ENCODE measurements at places on chromosomes 6 and 20.
A peak's percentile ranks its signal among the peaks of the same experiment; 100 is the strongest.

DNA sequence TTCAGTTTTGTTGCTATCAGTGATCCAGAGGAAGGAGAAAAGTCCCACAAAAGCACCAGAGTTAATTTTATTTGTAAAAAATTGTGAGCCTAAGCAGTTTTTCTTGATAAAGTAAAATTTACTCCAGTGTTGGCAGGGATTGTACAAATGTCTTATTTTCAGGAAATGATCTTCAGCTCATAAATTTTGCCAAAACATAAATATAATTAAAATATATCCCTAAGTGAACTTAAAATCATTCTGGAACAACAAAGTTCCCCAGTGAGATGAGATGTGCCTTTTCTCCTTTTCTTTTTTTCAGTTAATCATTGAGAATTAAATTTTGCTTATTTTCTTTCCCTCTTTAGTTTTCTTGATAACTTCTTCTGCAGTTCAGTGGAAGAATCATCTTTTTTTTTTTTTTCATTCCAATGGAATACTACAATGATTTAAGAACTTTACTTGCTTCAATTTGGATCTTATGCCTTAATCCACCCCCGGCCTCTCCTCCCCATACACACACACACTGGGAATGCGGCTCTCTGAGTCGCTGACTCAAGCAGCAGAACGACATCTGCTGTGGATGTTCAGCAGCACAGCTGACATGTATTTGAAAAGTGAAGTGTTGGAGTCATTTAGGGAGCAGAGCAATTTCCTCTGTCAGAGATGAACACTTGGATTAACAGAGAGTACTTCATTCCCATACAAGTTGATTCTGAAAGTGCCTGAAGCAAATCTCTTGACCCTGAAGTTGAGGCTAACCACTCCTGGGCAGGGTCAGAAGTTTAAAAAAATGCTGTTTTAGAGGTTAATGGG, 27.7 kb upstream of the LAMA4 start:
- no peak for DNase-seq

DNA sequence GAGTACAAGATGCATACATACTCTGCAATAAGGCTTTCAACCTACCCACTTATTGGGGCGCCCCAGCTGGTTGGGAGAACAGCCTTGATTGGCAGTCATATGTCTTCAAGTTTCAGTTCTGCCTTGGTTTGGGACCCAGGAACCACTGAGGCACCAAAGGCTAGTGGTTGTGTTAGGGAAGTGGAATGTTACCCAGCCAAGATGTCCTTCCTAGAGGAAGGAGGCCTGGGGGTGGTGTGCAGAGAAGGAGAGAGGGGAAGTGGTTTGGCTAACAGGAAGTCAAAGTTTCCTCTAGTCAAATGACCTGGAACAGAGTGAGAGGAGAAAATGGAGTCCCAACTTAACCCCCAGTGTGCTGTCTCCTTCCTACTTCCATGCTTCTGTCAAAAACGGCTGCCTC, 59.4 kb downstream of the CD164 start:
- peak; percentile 8 for DNase-seq

DNA sequence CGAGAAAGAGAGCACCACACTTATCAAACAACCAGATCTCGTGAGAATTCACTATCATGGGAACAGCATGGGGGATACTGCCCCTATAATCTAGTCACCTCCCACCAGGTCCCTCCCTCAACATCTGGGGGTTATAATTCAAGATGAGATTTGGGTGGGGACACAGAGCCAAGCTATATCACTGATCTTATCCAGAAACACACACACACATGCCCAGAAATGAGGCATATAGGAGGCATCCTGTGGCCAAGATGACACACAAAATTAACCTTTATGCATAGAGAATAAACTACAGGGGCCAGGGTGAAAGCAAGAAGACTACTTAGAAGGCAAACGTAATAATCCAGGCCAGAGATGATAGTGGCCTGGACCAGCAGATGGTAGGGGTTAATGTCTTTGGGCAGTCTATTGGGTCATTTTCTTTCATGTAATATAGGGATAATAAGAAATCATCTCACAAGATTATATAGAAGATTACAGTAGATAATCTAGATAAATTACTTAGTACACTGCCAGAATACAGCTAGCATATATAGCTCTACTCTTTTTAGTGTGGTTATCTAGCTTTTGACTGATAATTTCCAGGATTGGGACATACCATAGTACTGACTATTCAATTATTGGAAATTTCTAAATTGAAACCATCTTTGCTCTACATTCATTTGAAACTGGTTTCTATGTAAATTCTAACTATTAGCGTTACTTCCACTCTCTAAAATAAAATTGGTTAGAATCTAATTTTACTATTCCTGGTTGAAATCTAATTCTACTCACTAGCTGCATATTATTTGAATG, 20.0 kb downstream of the RNF144B start:
- no peak for DNase-seq

DNA sequence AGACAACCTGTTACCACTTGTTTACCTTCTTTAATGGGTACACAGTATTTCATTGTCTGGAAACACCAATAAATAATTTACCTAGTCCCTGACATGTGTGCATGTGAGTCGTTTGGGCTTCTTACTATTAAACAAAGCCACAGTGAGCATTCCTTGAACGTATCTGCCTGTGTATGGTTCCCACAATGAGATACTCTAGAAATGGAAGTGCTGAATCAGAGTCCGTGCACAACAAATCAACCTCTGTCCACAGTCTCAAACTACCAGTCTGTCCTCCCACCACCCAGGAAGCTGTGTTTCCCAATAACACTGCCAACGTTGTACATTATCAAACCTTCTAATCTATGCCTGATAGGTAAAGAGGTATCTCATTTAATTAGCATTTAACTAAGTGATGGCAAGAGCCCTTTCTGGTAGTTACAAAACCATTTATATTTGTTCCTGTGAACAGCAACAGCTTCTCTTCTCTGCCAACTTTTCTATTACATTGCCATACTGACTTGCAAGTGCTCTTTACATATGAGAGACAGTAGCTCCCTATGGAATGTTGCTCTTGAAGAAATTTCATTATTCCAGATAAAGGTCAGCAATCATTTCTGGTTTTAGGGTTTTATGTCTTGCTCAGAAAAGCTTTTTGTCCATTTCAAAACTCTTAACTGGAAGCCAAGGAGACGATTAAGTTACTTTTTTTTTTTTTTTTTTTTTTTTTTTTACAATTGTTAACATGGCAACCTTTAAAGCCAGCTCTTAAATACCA, 14.7 kb downstream of the JAG1 start:
- DNase-seq = no peak

GRCh38 chr6:69816026-69816425, 19.2 kb upstream of the LMBRD1 start:
- peak; percentile 29 for DNase-seq

GRCh38 chr6:63571361-63572043, 778 bp upstream of the LOC128125822 start:
- DNase-seq = peak; percentile 50

DNA sequence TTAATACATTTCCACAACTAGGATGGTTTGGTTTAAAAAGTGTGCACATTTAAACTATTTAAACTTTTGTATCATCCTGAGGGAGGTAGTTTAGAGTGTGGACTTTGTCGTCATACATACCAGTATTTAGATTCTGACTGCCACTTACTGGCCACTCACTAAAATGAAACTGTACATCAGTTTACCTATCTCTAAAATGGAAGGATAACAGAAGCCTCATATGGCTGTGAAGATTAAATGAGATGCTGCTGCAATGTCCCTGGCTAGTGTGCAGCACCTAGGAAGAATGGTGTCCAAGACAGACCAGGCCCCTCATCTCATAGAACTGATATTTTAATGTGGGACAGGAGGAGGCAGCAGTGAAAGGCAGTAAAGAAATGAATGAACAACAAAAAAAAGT, 12.0 kb upstream of the PKIG start:
- DNase-seq = no peak

- no peak for DNase-seq
Observed at GRCh38 chr6:56036916-56037600, 161.7 kb upstream of the BMP5 start.

DNA sequence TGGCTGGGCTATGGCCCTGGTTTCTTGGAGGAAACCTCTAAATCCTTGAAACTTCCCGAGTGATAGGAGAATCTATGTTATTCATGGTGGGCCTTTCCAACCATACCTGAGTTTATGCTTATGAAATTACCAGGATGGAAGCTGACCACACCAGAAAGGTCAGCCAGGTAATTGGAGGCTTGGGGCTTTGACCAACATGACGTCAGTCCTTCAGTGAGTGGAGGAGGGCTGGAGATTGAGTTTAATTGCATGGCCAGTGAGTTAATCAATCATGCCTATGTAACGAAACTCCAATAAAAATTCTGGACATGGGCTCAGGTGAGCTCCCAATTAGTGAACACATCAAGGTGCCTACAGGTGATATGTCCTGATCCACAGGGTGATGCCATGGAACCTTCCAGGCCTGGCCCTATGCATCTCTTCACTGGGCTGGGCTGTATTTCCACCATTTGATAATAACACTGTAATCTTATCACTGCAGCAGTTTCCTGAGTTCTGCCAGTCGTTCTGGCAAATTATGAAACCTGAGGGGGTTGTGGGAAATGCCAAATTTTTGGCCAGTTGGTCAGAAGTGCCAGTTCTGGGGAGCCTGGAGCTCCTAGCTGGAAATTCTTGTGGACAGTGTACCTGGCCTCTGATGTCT, 106.5 kb downstream of the CDH26 start:
- no peak for DNase-seq

- DNase-seq = no peak
Observed at GRCh38 chr6:64838726-64839125, 868.3 kb downstream of the EYS start.

GRCh38 chr20:8401556-8401955, 269.5 kb downstream of the PLCB1 start:
- no peak for DNase-seq

DNA sequence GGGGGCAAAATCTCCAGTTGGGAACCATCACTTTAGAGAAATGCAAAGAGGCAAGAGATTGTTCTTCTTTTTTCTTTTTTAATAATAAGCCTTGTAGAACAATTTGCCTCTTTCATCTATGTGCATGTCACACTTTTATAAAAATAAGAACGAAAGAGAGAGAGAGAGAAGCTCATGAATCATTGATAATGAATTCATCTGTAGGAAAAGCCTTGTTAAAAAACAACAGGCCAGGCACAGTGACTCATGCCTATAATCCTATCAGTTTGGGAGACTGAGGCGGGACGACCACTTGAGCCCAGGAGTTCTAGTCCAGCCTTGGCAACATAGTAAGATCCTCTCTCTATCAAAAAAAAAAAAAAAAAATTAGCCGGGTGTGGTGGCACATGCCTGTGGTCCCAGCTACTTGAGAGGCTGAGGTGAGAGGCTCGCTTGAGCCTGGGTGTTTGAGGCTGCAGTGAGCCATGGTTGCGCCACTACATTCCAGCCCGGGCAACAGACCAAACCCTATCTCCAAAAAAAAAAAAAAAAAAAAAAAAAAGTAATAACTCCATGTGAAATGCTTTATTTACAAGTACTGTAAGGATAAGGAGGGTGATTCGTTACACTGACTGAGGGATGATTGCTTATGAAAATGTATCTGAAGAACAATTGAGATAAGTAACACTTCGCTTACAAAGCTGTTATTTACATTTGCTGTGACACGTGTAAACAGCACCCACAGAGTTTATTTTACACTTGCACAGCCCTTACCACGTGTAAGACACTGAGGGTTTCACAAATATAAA, 6.0 kb downstream of the CCN5 start:
- DNase-seq = no peak

DNA sequence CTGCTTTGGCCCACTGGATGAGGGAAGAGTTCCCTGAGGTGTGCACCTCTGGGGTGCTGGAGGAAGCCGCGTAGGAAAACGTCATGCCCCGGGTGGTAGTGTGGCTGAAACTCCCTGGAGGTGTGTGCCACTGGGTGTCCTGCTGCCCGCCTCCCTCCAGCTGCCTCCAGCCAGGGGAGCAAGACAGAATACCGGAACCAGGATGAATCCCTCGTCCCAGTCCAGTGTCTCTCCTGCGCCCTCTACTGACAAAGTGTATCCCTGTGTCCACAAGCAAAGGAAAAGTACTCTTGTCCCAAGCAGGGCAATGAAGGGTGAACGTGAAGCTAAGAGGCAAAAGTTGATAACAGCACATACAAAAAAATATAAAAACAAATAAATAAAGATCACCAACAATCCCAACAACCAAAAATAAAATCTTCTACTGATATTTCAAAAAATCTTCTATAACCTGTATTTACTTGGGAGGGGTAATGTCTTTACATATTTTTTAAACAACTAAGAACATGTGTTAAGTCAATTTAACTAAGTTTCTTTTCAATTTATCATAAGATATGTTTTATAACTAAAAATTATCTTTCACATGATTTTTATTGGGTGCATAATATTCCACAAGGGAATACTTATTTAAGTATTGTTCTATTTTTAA, 437.6 kb downstream of the MAFB start:
- no peak for DNase-seq

GRCh38 chr6:134216301-134217010, 101.5 kb downstream of the SGK1 start:
- DNase-seq = no peak

GRCh38 chr6:5516036-5516435, 254.7 kb downstream of the FARS2 start:
- DNase-seq = no peak

DNA sequence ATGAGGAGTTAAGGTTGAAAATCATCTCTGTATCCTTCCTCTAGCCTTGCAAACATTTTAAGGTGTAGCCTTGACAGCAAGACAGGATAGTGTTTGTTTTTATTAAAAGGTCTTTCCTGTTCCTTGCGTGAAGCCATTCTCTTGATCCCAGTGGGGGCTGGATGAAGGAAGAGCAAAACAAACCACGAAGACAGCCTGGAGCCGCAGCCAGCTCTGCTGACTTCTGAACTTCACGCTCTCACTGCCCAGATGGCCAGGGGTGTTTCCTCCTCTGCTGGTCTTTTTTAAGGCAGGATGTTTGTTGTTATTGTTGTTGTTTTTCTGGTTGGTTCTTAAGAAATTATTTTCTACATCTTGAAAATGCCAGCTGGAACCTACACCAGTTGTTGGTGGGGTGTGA, 156.4 kb downstream of the MTHFD1L start:
- DNase-seq = no peak

DNA sequence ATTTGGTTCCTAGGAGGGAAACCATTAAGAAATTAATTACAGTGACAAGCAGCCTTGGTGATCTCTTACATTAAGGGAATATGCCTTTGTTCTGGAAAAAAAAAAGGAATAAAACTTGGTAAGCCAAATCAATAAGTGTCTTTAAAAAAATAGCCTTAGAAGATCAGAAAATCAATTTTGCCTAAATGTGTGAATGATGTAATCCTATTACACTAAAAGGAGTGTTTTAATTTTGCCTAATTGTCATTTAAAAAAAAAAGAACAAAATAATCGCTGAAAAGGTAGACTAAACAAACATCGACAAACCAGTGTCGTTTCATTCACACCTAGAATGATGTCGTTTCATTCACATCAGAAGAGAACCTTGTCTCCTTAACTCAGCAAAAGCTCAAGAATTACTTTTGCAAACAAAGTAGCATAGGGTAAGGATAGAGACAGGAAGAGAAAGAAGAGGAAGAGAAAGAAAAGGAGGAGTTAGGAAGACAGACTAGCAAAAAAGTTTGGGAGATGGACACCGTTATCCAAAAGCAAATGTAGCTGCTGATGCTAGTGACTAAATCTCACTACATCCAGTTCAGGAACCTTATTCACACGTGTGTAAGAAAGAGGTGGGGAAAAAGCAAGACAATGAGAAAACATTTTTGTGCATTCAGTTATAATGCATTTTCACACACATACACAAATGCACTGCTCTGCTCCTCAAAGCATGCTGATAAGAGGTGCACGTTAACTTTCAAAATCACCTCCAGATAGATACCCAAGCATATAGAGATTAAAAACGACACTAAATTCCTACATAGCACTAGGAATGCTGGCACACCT, 60.6 kb downstream of the HIVEP2 start:
- DNase-seq = no peak

All from CD4-positive, alpha-beta T cell treated with Interferon alpha-2 for 1 hour (primary cell).